ENCODE measurements at places on chromosomes 11 and 22.

GRCh38 chr11:3171931-3172560 is 6.9 kb upstream of the OSBPL5 start:
- no peak for DNase-seq

- no peak for DNase-seq
Observed at GRCh38 chr22:46946383-46946962, 184.0 kb downstream of the TBC1D22A start.

GRCh38 chr11:1943576-1943975 is 3.6 kb upstream of the MRPL23 start:
- DNase-seq: no peak

DNA sequence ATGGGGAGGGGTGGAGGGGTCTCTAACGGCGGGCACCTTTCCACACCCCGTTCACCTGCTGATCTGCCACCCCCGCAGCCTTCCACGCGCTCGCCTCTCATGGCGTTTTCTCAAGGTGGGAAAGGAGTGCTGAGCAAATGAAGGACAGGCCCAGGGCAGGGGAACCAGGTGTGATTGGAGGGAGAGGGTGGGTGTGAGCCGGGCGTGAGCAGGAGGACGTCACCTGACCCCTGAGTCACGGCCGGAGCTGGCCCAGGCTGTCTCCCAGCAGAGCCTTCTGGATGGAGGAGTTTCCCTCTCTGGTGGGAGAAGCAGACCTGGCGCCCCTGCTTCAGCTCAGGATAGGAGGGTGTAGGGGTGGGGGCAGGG is 14.0 kb upstream of the ARHGAP8 start:
- no peak for DNase-seq

GRCh38 chr11:3859373-3859881 is 4.0 kb downstream of the STIM1 start:
- DNase-seq: no peak

Data from central memory CD4-positive, alpha-beta T cell (primary cell).